ENCODE measurements at places on chromosomes 7 and 10. TPM values are rescaled to one million over a fixed set of nuclear protein-coding genes. Genes with fewer than 3 reads are reported as not detected.

GRCh38 chr7:145339319-145339718 is 503.5 kb upstream of the TPK1 start:
- no peak for DNase-seq

GRCh38 chr7:50807026-50807730 is 24.5 kb upstream of the GRB10 start:
- DNase-seq: no peak

DNA sequence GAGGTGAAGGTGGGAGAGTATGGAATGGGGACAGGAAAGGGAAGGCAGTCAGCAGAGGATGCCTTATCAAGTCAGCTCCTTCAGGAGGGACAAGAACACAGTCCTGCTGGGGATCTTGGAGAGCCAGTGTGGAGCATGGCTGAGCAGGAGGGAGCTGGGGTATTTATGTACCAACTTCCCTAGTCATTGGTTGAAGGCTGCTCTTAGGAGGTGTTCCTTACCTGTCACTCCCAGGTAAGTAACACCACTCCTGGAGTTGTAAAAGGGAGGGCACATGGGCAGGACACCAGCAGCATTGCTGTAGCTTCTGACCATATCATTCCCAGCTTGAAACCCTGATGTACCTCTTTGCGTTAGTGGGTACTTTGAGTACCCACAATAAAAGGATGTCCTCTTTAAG is 29.8 kb downstream of the SLC29A3 start:
- no peak for DNase-seq

GRCh38 chr10:99945263-99945662 is 64.5 kb downstream of the DNMBP start:
- DNase-seq: no peak

- DNase-seq: no peak
Measured at GRCh38 chr7:371119-371778, 81.3 kb downstream of the FOXL3 start.

DNA sequence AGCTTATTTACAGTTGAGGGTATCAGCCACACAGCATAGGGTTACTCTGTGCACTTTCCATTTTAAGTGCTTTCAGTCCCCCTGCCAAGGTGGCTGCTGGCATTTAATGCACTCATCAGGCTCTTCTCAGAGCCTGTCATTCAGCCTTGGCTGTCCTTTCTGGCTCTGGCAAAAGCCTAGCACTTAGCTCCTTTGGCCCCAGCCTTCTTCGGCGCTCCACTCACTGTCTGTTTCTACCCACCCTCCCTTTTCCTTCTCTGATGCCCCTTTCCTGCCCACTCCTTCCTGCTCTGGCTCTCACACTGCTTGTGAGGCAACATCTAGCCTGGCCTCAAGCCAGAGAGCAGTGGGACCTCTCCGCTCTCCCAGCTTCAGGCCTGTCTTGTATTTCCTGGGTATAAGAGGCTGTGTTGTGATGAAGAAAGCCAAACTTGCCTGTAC is 60.2 kb downstream of the WIPF3 start:
- no peak for DNase-seq

DNA sequence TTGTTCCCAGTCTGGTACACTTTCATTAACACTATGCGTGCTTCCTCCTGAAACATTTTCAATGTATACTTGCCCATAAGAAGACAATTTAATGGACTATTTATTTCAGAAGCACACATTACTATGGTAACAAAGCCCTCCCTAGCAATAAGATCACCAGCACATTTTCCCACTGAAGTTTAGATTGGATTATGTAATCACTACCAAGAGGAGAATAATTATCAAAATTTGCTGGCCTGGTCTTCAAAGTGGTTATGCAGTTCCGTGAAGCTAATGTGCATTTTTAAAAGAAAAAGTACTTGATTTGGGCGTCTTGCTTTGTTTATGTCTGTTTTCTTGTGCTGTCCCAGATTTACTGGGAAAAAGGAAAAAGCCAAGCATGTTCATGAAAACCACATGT is 61.9 kb downstream of the AP3M1 start:
- no peak for DNase-seq

GRCh38 chr7:147756300-147756699 is 834.3 kb upstream of the C7orf33 start:
- DNase-seq: no peak

GRCh38 chr7:28246921-28247461 is 66.4 kb upstream of the JAZF1 start:
- DNase-seq: no peak

The ZNF3 gene
- total RNA-seq: 45.2 TPM

The GPR158 gene
- 6.1 TPM for total RNA-seq

The ZNF853 gene
- 23.6 TPM for total RNA-seq

Data from occipital lobe (tissue), 3 donors.